ENCODE measurements at places on chromosomes 16 and 17.

DNA sequence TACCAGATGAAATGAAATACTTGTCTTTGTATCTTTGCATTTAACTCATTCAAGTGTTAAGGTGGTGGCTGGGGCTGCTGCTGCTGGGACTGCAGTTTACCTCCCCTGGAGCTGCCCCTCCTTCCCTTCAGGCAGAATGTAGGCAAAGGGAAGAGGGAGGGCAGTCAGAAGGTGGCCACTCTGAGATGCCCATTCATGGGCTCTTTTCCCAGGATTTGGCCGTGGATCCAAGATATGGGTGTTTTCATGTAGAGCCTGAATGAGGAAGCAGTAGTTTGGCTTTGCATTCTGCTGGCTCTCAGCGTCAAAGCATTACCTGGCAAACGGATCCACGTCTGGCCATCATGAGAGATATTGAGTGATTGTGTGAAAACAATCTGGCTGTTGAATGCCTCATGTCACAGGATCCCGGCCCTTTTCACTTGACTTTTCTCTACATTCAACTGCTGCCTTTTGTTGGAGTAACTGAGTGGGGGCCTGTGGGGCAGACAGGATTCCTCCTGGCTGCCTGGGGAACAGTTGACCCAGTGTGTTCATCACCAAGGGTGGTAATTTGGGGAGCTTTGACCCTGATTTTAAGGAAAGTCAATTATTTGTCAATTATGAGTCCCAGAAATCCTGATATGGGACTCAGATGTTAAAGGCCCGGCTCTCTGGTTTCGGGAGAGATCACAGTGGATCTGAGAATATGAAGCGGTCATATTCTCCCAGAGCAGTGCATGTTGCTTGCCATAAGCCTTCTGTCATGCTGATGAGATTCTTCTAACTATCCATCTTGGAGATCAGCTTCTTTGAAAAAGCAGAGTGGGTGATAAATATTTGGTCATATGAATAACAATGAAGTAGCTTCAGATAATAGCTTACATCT is 236.8 kb downstream of the IRX3 start:
- no peak for DNase-seq

DNA sequence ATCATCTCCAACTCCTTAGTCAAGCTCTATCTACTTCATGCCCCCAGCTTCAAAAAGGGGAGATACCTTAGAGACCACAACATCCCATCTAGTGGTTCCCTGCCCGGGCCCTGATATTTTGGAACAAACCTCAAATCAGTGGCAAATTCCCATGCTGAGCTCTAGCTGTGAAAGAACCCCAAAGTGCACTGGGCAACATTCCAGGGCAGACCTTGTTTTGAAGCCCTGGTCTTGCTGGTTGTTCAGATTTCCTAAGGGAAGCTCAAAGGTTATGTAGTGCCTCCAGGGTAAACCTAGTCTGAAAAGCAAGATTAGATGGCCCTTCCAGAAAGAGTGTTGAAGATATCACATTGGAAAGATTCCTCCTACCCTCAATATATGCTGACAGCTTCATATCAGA is 16.3 kb downstream of the FAM117A start:
- no peak for DNase-seq

GRCh38 chr16:84672276-84673202 is 24.2 kb downstream of the KLHL36 start:
- no peak for DNase-seq

GRCh38 chr16:17590711-17591654 is 120.2 kb upstream of the XYLT1 start:
- DNase-seq: no peak

GRCh38 chr17:40518401-40519088 is 17.1 kb upstream of the TNS4 start:
- no peak for DNase-seq

DNA sequence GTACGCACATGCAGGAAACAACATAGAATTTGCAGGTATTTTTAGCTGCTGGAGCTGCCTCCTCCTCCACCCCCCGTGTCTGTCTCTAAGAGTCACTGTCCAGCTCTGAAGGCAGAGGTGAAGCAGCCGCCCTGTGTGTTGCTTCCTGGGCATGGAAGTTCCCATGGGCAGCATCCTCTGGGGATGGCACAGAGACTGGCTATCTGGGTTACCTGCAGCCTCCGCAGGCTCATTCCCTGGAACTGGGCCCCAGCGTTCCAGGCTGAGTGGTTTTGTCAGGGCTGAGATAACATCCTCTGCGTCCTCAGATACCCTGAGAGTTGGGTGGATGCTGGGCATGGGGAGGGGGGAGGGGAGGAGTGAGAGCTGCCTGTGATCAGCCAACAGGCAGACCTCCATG is 41.5 kb upstream of the MRTFB start:
- no peak for DNase-seq

GRCh38 chr16:3938843-3939624 is 58.5 kb upstream of the CREBBP start:
- no peak for DNase-seq

DNA sequence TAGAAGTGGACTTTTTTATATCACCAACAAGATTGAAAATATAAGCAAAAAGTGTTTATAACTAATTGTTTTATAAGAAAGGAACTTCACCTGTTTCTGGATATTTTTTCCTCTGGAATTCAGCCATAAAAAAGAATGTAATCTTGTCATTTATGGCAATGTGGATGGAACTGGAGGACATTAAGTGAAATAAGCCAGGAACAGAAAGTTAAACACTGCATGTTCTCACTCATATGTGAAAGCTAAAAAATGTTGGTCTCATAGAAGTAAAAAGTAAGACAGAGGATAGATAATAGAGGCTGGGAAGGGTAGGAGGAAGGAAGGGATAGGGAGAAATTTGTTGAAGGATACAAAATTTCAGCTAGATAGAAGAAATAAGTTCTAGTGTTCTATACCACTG is 67.6 kb downstream of the NFAT5 start:
- no peak for DNase-seq

- no peak for DNase-seq
These were observed 155.7 kb upstream of the TNRC6C start for GRCh38 chr17:77802811-77803220.

- no peak for DNase-seq
These were observed 266.3 kb downstream of the FOXL1 start for GRCh38 chr16:86844695-86845094.

GRCh38 chr16:23561586-23561985 is 4.1 kb downstream of the UBFD1 start:
- DNase-seq: no peak

DNA sequence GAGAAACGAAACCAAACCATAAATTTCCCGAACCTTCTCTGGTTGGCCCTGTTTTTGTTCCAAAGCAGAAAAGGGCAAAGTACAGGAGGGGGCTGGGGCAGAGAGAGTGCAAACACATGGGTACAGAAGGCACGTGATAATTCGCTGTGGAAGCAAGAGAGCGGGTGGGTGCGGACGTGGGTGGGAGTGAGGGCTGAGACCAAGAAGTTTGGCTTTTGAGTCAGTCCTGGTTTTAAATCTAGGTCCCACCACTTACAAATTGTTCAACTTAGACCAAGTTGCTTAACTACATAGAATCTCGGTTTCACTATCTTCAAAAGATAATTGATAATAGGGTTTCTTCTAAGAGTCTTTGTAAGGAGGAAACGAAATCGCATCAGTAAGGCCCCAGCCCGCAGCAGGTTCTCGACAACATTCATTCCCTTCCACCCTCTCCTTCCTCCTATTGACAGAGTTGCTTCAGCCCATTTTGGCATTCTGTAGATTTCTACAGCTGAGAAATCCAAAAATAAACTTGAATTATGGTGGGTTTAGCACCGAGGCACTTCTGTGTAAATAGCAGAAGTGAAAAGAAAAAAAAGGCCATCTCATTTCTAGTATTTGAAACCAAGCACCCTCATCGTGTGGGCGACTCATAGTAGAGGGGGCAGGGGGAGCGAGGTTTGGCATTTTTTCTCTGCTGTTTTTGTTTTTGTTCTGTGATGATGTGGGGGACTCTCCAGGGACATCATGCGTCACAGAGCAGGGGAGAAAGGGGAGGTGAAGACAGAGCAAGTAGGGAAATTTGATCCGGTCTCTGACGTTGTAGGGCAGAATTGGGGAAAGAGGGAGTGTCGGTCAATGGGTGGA is 33.6 kb upstream of the CCR7 start:
- no peak for DNase-seq

- DNase-seq: no peak
These were observed 28.8 kb downstream of the ACTG1 start for GRCh38 chr17:81483862-81484194.

- DNase-seq: no peak
These were observed 11.7 kb downstream of the TRAF4 start for GRCh38 chr17:28755486-28755885.

DNA sequence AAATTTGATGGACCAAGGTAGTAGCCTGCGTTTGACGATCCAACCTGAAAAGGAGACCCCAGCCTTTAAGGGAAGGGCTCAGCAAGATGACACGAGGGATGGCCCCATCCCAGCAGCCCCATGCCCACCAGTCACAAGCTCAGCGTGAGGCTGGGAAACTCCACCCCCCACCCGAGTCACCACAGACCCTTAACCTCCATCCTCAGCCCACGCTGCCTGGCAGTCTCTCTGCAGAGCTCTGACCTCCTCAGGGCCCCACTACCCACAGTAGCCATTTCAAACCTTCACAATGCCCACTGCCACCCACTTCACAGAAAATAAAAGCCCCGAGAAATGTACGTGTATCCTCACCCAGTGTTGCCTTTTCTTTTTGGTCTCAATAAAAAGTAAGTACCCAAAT is 18.7 kb downstream of the USP36 start:
- no peak for DNase-seq

DNA sequence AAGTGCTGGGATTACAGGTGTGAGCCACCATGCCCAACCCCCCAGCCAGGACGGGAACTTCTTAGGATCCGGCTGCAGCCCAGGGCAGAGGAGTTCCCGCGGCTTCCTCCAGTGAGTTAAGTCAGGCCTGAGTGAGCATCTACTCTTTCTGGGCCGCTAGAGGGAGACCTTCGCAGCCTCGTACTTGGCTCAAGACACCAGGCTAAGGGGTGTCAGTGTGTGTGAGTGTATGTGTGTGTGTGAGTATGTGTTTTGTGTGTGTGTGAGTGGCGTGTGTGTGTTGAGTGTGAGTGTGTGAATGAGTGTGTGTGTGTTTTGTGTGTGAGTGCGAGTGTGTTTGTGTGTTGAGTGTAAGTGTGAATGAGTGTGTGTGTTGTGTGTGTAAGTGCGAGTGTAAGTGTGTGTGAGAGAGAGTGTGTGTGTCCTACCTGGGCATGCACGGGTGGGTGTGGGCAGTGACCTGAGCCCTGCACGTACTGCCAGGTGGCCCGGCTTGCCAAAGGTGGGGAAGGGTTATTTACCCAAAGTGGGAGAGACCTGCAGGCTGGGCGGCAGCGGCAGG is 58.5 kb downstream of the TMEM235 start:
- peak; percentile 52 for DNase-seq

GRCh38 chr17:83085103-83085502 is 5.7 kb downstream of the METRNL start:
- no peak for DNase-seq

GRCh38 chr17:76840443-76840767 is 27.8 kb upstream of the MGAT5B start:
- no peak for DNase-seq

DNA sequence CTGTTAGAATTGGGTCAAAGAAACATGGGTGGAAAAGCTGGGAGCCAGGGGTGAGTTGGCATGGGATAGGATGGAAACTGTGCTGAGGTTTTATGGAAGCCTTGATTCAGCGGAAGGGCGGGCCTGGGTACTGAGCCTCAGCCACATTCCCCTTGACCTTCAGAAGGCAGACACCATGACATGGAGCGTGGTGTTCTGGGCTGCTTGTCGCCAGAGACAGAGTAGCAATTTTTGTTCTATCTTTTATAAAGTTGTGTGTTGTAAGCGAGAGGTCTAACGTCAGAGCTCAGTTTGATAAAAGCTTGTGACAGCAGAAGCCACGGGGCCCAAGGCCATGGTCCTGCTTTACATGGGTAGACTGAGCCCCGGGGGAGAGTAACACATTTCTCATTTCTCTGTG is 50.2 kb downstream of the SLC47A1 start:
- DNase-seq: no peak

GRCh38 chr17:413016-413350 is 60.4 kb upstream of the RPH3AL start:
- no peak for DNase-seq

- DNase-seq: no peak
These were observed 510 bp downstream of the CRISPLD2 start for GRCh38 chr16:84820305-84820684.

DNA sequence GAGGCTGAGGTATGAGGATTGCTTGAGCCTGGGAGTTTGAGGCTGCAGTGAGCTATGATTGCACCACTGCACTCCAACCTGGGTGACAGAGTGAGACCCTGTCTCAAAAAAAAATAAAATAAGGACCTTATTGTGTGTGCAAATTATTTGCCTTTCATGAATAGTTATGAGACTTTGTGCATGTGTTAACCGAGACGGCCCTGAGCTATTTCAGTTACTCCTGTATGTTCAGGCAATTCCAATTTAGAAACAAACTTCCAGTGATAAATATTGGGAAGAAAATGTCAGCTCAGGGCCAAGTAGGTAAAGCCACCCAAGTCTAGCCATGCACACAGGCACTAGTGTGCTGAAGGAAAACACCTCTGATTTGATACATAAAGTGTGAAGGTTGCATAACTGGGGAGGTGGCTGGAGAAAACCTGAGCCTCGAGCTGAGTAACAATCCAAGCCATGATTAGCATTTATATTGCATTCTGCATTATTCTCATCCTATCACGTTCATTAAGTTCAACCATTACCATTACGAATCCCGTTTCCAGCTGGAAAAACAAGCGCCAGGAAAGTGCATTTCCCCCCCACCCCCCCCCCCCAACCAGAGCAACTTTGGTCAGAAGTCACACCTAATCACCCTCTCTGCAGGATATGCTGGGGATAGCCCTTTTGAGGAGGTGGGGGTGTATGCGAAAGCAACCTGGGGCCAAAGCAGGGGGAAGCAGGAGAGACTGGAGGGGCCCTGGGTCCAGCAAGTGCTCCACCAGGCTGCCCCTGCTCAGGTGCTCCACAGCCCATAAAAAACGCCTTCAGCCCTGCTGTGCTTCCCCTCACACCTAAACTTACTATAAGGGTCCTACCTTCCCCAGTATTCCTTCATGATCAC is 18.6 kb upstream of the ENDOV start:
- DNase-seq: no peak

GRCh38 chr17:18910881-18911280 is 41.1 kb upstream of the SLC5A10 start:
- no peak for DNase-seq

- no peak for DNase-seq
These were observed 28.3 kb upstream of the TEX2 start for GRCh38 chr17:64291268-64291851.

DNA sequence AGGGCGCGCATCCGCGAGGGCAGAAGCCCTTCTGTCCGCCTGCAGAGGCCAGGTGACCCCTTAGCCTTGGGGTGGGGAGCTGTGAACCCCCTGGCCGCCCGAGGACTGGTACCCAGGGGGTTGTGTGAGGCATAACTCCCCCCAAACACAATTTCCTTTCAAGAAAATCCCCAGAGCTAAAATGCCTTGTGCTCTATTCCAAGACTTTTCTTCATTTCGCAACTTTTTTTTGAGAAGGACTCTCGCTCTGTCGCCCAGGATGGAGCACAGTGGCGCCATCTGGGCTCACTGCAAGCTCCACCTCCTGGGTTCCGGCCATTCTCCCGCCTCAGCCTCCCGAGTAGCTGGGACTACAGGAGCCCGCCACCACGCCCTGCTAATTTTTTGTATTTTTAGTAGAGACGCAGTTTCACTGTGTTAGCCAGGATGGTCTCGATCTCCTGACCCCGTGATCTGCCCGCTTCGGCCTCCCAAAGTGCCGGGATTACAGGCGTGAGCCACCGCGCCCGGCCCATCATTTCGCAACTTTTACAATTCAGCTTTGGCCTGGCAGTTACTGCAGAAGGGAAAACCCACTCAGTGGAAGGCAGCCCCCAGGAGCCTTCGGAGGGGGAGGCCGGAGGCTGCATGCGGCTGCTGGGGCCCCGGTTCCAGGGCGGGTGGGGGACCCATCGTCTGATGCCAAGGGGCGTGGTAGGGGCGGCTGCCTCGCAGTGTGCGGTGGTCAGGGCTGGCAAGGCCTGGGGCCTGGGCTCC is 963 bp upstream of the APRT start:
- DNase-seq: no peak
